ENCODE measurements at places on chromosomes 6 and 20.

- peak; percentile 19 for DNase-seq
Measured at GRCh38 chr20:39010496-39010895, 48.4 kb downstream of the DHX35 start.

DNA sequence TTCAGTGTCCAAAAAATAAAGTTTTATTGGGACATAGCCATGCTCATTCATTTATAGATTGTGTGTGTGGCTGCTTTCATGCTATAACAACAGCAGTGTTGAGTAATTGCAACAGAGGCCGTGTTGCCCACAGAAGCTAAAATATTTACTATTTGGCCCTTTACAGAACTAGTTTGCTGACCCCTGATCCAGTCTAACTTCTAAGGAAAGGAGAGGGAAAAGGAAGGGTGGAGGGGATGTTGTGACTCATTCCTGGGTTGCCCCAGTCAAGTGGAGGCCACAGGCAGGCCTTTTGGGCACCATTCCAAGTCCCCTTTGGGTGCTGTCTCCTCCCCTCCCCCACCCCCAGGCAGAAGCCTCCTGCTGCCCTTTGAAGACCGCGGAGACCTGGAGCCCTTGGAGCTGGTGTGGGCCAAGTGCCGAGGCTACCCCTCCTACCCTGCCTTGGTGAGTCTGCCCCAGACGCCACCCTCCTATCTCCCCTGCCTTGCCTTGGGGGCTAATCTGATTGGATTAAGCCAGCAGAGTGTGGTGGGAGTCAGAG, 28.4 kb downstream of the BRPF3 start:
- DNase-seq: no peak

- DNase-seq: no peak
Measured at GRCh38 chr20:63087236-63087871, 80.6 kb upstream of the BHLHE23 start.

GRCh38 chr6:28542440-28543296, 17.0 kb downstream of the GPX5 start:
- peak; percentile 97 for DNase-seq

DNA sequence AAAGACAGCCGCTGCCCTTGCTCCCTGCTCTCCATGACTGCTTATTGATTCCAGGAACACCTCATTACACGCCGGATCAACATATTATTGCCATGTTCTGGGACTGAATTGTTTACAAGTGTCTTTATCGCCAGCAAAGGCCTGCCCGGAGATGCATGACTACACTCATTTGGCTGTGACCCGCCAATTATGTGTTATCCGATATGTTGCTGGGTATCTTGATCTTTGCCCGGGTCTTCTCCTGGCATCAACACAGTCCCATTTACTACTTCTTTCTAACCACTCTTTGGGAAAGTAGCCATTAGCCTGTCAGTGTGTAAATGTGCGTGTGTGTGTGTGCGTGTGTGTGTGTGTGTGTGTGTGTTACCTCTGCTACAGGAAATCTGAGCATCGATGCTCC, 15.4 kb downstream of the LINC00237 start:
- no peak for DNase-seq

DNA sequence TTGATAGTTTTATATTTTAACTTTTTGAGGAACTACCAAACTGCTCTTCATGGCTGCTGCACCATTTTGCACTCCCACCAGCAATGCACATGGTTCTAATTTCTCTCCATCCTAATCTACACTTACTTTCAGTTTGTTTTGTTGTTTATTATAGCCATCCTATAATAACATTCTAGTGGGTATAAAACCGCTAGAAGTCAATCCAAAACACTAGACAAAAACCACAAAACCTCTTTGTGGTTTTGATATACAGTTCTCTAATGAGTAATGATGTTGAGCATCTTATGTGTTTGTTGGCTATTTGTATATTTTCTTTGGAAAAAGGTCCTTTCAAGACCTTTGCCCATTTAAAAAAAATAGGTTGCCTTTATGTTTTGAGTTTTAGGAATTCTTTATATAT, 5.6 kb downstream of the RPP21 start:
- no peak for DNase-seq

DNA sequence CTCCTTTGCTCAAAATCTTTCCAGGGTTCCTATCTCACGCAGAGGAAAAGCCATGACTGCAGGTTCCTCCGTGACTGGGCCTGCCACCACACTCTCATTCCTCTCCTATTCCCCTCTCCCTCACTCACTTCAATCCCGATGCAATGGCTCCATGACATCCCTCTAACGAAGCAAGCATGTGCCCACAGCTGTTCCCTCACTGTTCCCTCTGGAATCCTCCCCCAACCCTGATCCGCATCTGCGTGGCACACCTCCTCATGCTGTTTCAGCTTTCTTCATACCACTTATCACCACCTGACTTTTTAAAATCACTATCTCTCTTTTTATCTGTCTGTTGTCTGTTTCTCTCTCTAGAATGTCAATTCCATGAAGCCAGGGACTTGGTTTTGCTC, 25.5 kb downstream of the ANGPT4 start:
- no peak for DNase-seq

DNA sequence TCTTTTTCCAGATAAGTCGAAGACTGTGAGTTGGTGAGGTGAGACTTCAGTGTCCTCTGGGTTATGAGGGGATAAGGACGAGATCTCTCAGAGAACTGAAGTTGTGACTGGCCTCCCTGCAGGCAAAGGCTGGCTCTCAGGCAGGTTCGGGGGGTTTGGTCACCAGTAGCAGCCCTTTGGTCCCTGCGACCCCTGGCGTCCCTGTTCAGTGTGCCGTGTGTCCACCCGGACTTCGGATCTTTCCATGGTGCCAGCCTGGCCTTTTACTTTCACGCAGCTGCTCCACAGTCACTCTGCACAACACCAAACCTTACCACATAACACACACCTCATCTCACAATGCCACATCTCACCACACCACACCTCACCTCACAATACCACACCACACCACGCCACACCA, 131.9 kb downstream of the ERMARD start:
- DNase-seq: no peak

- DNase-seq: peak; percentile 90
Measured at GRCh38 chr6:43308101-43308989, at the start of gene CRIP3. Gene CRIP3, minus strand, starts transcription at chr6:43308826. Its CDS starts 34 bp downstream, at chr6:43308792.

DNA sequence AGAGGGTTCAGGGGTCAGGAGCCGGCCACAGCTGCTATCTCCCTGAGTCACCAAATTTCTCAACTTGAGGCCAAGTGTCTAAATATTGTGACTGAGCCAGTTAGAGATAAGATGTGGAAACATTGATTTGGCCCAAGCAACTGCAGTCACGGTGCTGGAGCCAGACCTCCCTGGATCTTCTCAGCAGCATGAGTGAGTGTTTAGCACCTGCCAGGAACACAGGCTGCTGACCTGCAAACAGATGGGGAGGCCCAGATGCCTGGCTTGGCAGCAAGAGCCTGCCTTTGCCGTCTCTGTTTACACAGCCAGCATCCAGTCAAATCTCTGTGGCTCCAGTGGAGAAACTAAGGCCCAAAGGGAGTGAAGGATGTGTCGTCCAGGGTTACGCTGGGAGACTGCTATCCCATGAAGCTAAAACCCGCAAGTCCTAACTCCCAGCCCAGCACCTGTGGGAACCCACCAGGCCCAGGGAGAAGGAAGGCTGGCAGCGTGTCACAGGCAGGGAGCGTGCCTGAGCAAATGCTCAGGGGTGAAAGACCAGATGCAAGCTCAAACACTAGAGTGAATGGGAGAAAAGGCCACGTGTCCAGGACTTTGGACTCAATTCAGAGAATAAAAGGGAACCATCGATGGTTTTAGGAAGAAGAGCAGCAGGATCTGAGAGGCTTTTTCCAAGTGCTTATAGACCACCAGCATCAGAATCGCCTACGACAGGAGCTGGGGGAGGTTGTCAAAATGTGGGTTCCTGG, 15.9 kb upstream of the PTGIS start:
- DNase-seq: no peak

DNA sequence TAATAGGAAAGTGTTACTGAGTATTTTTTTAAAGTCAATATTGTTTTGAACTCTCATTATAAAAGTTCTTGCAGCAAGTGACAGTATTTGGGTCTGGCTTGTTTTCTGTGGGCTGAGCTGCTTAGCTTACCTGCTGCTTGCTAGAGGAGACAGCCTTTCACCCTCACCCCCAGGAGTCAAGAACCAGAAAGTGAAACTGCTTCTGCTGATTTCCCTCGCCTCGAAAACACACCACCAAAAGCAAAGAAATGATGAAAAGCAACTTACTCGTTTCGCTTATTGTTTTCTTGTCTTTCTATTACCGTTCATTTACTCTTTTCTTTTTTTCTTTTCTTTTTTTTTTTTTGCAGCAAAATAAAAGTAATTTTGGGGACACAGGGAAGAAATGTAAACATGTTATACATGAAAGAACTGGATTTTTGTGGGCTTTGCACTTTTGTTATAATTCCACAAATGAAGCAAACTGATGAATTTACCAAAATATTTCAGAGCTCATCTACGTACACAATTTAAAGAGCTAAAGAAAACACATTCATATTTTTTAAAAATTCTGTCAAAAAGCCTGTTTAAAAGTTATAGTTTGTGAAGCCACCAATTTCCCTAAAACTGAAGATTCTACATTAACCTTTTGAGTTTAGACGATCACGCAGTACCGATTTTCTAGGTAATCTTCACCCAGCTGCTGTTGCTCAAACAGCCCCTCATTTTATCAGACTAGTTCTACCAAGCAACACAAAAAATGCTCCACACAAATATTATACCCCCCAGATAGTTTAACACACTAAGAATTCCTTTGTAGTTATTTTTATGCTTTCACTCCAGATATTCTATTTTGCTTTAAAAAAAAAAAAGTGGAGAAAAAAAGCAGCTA, 1.7 kb downstream of the SCML4 start:
- DNase-seq: no peak

GRCh38 chr20:47503685-47504084, 2.0 kb downstream of the NCOA3 start:
- no peak for DNase-seq

DNA sequence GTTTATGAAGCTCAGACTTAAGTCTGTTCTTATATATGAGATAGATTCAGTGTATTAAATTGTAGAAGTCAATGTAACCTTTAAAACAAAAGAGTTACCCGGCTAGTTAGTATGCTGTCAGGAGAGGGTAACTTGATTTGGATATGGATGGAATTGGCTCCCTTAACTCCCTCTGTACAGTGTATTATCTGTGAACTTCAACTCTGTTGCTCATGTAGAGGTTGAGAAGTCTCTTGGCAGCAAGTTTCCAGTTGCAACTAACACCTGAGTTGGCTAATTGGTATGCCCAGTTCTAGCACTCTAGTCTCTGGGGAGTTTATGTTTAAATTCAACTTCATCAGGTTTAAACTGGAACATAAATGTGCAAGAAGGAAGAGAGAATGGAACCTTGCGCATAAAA, 111.0 kb downstream of the NCOA3 start:
- DNase-seq: no peak

- no peak for DNase-seq
Measured at GRCh38 chr6:52317211-52317610, 32.7 kb upstream of the MCM3 start.

DNA sequence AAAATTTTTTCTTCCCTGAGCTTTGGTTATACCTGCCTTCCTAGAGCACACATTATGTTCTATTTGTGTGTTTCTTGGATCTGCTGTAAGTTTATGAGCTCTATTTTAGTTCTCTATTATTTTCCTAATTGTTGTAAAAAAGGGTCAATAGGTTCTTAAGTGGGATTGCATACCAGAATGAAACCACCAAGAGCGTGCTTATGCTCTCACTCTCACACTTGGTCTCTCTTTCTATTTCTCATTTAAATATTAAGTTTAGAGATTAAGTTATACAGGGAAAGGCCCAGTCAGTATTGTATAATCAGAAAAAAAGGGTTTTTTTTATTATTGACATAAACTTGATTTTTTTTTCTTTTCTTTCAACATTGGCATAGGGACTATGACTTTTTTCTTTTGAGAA, 96.8 kb downstream of the RIMS1 start:
- no peak for DNase-seq

DNA sequence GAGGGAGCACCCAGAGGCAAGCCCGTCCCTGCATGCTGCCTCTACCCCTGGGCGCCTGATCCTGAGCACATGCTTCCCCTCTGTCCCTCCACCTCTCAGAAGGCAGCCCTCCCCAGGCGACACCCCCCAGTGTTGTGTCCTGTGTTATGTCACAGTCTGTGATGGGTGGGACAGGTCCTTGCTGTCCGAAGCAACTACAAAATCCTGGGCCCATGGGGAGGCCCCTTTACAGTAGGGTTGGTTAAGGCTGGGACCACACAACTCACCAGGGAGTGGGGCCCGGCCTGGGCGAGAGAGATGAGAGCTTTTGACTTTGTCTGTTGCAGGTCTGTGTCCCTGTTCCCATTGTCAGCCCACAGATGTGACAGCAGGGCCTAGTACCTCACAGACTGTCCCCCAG, 78.0 kb downstream of the DHX35 start:
- DNase-seq: no peak

DNA sequence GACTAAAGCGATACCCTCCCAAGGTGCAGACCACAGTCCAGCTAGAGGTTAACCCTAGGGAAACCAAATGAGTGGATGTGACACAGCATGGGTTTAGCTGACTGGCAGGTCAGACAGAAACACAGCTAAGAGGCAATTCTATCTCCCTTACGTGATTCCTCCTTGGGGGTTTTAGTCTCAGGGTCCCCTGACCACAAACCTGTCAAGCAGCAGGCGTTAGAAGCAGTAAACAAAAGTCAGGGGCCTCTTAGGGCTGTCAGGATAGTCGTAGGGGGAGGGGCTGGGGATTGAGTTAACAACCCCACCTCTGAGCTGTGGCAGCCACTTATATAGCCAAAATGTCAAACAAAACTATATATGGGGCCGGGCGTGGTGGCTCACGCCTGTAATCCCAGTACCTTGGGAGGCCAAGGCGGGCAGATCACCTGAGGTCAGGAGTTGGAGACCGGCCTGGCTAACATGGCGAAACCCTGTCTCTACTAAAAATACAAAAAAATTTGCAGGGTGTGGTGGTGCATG, 13.6 kb downstream of the KCNK5 start:
- DNase-seq: no peak

- DNase-seq: peak; percentile 57
Measured at GRCh38 chr20:59042151-59042795, at the start of gene PRELID3B. Gene PRELID3B, minus strand, starts transcription at chr20:59042786. Its CDS starts 56 bp downstream, at chr20:59042730.

- DNase-seq: no peak
Measured at GRCh38 chr6:70530023-70530422, 36.7 kb upstream of the SDHAF4 start.

GRCh38 chr6:8483650-8484049, 48.3 kb upstream of the SLC35B3 start:
- DNase-seq: no peak

DNA sequence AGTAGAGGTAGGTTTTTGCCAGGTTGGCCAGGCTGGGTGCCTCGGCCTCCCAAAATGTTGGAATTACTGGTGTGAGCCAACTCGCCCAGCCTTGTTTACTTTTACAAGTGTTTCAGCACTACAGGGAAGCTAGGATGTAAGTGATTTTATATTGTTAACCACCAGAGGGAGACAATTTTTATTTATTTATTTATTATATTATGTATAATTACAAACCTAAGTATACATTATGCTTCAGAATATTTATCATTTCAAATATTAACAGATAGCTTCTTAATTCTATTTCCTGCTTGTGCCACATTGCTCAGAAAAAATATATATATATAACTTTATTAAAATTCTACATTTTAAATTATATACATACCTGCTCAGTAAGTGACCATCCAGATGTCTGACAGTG, 9.8 kb downstream of the MMUT start:
- DNase-seq: no peak

GRCh38 chr20:5845681-5846615, 95.7 kb downstream of the SHLD1 start:
- peak; percentile 28 for DNase-seq

- no peak for DNase-seq
Measured at GRCh38 chr20:20513720-20514119, 145.8 kb downstream of the INSM1 start.
